ENCODE measurements at places on chromosomes 2 and 18.
A peak's percentile ranks its signal among the peaks of the same experiment; 100 is the strongest.

GRCh38 chr2:138010890-138011289, 46.6 kb downstream of the HNMT start:
- ATAC-seq, result no peak

- no peak for ATAC-seq
These were observed 102.9 kb downstream of the CABLES1 start for GRCh38 chr18:23238152-23238531.

DNA sequence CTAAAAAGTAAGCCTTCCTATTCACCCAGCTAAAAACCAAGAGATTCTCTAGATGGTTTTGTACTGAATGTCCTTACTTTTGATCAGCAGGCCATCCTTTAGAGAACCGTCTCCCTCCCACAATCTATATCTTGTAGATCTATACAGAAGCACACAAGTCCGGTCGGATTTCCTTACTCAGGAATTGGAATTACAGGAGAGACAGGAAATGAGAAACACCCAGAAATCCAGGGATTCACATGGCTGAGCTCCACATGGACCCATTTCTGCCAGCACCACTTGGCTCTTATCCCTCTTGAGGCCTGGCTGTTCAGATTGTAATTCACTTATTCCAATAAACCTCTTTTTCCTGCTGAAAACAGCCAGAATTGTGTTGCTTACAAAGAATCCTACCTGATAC, 4.5 kb downstream of the OLA1 start:
- ATAC-seq, result no peak

GRCh38 chr18:63730773-63731172, 28.0 kb downstream of the SERPINB11 start:
- peak; percentile 77 for ATAC-seq

DNA sequence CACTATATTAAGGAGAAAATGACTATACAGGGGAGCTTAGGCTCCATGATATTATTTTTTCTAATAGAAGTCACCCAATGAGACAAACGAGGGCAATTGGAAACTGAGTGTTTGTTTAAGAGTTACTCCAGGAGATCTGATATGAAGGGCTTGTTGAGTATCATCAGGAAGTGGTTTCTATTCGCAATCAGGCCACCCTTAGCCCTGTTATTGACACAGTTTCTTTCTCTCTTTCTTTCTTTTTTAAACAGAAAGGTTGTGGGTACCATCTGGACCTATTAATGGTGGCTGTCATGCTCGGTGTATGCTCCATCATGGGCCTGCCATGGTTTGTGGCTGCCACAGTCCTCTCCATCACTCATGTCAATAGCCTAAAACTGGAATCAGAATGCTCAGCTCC, 117.3 kb downstream of the DPP4 start:
- ATAC-seq, result no peak

- ATAC-seq, result peak; percentile 93
These were observed 130.9 kb downstream of the EXOC6B start for GRCh38 chr2:72694715-72695496.

- ATAC-seq, result no peak
These were observed 1288.6 kb upstream of the CDH2 start for GRCh38 chr18:29465526-29465925.

DNA sequence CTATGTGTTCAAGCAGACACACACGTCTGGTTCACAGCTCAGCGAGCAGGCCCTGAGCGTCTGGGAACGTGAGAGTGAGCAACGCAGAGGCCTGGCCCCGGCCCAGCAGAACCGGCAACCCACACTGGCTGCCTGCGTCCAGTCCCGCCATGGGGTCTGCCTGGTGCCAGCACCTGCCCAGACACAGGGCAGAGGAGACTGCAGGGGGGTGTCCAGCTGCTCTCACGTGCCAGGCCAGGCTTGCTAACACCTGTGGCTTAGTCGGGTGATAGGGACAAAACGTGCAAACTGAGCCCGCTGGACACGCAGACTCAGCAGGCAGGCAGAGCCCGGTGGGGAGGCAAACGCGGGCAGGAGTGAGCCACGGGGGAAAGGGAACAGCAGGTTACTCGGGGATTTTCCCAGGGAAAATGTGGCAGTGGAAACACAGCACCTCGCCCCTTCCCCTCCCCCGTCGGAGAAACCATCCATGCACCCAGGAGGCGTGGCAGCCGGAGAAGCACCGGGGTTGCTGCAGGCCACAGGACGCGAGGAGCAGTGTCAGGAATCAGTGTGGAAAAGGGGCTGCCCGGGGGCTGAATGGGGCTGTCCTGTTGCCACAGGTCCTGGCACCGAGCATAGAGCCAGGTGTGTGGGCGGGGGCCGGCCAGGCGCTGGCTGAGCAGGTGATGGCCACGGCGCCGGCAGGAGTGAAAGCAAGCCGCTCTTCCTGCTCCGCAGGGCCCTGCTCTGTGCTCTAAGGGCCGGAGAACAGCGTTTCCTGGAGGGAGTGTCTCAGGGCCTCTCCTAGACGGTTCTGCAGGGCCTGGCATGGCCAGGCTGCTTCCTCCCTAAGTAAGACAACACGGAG, 154.7 kb downstream of the HDAC4 start:
- ATAC-seq, result peak; percentile 59

- ATAC-seq, result peak; percentile 77
These were observed 1941.9 kb upstream of the PIK3C3 start for GRCh38 chr18:40013001-40013609.

GRCh38 chr2:183389546-183390080, 265.4 kb downstream of the NUP35 start:
- no peak for ATAC-seq

DNA sequence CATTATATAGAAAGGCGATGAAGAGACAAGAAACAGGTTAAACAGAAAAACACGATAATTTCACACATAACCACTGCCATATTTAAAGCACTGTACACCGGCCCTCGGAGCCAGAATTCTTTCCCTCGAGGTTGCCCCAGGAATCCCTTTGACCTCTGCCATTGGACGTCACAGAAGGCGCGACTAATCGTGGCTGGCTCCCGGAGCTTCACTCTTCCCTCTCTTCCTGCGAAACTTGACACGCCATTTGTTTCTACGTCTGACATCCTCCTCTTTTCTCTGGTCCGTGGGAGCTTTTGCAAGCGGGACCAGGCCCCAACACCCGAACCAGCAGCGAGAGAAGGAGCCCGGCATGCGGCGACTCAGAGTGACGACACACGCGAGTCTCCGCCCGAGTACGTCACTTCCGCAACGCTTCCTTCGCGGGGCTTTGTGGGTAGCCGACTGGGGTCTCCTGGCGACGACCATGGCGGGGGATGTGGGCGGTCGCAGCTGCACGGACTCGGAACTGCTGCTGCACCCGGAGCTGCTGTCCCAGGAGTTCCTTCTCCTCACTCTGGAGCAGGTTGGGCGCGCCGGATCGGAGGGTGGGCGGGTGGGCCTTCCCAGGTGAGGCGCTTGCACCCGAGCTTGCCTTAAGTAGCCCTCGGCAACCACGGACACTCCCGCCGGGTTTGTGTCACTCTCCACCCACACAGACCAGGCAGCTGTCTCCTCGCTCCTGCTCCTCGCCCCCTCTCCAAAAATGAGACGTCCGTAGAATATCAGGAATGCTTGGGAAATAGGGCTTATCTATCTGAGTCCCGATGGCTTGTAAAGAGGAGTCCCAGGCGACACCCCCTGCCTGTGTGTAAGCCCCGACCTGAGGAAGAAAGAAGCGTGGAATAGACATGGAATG, at the start of gene C2orf49:
Gene C2orf49, plus strand, starts transcription at position 419 of the 898 bp plus-strand sequence. Its CDS starts 48 bp downstream, at position 467.
- ATAC-seq, result peak; percentile 94

DNA sequence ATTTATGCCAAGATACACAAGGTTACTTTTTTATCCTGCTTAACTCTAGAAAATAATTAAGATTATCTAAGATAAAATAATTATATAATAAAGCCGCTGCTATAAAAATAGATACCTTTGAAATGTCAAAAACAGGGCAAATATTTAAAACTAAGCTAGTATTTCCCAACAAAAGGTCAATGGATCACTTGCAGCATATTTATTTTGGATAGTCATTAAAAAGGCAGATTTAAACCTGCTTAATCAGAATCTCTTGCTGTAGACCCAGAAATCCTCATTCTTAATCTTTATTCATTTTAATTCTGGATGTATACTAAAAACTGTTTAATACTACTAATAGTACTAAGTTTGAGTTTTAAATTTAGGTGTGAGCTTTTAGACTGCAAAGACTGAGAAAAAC, 139.0 kb upstream of the CWC22 start:
- ATAC-seq, result no peak

- ATAC-seq, result peak; percentile 86
These were observed 25.3 kb upstream of the RPL31 start for GRCh38 chr2:100976645-100977391.

DNA sequence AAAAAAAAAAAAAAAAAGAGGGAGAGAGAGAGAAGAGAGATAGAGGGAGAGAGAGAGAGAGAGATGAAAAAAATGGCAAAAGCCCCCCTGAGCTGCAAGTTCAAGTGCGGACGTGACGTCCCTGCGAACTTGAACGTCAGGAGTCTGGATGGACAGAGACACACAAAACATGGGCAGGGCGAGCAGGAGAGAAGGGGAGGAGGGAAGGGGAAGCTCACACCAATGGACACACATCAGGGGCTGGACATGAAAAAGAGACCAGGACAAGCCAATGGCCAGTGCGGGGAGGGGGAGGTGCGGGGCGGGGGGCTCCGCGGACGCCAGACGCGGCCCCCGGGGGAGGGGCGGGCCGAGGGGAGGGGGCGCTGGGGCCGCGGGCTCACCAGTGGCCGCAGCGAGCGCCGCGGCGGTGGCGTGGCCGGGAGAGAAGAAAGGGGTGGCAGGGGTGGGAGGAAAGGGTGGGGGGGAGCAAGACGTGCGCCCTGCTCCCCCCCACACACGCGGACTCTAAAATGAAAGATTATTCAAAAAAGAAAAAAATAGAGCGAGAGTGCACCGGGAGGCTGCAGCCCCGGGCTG, at the start of gene BCL11A:
Gene BCL11A, minus strand, starts transcription at position 160 of the 579 bp plus-strand sequence. CDS start 384 bp downstream, outside the sequence.
- ATAC-seq, result peak; percentile 11

GRCh38 chr2:212592695-212593094, 54.1 kb upstream of the ERBB4 start:
- no peak for ATAC-seq

DNA sequence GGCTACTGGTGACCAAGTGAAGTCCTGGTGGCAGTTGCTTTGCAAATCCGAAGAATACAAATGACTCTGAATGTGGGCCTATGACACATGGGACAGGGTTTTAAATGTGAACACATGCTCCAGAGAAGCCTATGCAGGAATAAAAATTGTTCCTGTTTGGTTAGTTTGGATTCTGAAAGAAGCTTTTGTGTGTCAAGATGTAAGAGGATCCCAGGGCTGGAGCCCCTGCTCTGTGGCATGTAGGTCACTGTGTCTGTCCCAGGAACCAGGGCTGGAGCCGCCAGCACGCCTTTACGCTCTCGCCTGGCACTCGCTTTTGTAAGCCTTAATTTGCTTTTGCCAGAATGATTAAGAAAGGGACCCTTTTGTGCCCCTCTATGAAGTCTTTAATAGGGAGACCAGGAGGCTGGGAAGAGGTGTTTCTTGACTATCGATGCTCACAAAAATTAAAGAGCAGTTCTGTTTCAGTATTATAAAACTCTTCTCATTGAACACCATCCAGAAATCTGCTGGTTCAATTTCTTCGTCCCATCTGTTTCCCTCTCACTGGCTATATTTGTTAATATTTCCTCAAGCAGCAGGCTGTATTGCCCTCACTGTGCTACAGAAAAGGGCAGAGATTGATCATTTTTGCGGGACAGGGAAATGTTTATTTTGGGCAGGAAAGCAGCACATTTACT, 532.7 kb upstream of the POU3F3 start:
- ATAC-seq, result peak; percentile 64

- peak; percentile 41 for ATAC-seq
These were observed 2.7 kb downstream of the CDH7 start for GRCh38 chr18:65753520-65753919.

DNA sequence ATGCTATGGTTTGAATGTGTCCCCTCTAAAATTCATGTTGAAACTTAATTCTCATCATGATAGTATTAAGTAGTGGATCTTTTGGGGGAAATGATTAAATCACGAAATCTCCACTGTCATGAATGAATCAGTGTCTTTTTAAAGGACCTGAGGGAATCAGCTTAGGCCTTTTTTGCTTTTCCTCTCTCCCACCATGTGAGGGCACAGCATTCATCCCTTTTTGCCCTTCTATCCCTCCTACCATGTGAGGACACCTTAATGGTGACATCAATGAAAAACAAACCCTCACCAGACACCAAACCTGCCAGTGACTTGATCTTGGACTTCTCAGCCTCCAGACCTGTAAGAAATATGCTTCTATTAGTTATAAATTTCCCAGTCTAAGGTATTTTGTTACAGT, 247.1 kb upstream of the UBE2E3 start:
- no peak for ATAC-seq

GRCh38 chr2:190640117-190640516, 8.8 kb upstream of the NAB1 start:
- ATAC-seq, result no peak

DNA sequence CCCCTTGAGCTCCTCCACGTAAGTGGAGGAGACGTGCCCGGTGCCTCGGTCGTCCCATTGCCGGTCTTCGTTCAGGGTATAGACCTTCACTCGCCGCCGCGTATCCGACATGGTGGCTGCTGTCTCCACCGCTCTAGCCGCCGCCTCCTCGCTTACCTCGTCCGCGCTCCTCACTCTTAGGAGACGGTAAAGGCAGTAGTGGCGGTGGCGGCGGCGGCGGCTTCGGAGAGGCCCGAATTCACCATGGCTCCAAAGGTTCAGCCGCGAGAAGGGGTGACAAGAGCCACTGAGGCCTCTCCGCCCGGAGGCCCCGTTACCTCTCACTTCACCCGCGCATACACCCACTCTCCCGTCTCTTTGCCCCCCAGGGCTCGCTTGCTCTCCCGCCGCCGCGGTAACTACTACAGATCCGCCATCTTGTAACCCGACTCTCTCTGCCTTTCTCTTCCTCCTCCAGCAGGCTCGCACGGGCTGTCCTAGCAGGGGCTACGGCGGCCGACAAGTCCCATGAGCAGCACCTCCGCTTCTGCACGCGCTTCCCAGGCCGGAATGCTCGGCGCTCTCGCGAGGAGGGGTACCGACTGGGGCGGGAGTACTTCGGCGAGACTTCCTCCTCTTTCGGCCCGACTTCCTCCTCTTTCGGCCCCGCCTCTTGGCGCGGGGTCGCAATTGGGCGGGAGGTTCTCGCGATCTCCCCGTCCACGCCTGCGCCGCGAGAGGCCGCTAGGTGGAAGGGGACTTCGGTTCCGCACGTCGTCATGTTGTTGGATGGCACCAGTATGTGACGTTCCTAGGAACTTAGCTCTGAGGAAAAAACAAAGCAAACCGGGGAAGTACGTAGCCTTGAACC, at the start of gene PPP4R3B:
Gene PPP4R3B, minus strand, starts transcription at position 448 of the 850 bp plus-strand sequence. Its CDS starts 337 bp downstream, at position 111.
- ATAC-seq, result peak; percentile 88

DNA sequence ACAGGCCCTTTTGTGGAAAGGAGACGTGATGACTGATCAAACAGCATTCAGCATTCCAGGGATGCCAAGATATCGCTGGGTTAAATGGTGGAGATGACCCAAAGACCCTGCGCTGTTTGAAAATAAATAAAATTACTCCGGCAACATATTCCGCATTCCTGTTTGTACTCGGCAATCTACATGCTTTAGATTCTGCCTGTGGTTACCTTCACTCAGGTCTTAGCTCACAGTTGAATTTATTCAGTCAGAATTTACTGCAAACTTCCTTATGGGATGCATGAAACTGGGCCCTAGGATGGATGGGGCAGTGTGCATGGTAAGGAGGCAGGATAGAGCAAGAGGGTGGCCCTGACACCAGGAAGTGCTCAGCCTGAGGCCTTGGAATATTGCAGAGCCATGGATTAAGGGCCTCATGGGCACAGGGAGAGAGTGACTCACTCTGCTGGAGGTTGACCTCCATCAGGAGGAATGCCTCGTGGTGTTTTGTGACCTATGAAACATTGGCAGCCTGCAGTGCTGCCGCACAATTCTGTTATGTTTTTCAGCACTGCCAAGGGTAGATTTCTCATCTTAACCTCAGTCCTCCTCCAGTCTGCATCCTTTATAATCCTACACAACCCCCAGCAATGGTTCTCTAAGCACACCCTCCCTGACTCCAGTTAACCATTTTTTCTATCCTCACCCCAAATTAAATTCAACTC, 321.4 kb downstream of the IRS1 start:
- peak; percentile 16 for ATAC-seq

- peak; percentile 67 for ATAC-seq
These were observed 365.2 kb downstream of the DSEL start for GRCh38 chr18:67151366-67151765.
